Activated naive CD4-positive, alpha-beta T cell treated with anti-CD3 and anti-CD28 coated beads, Interleukin-2, amount 50 U/mL, for 72 hours (primary cell): ENCODE measurements at places on chromosomes 1 and 21.
A peak's percentile ranks its signal among the peaks of the same experiment; 100 is the strongest.

GRCh38 chr1:225587310-225587709, 65.6 kb downstream of the ENAH start:
- no peak for DNase-seq

GRCh38 chr1:53737648-53738204, 1.2 kb downstream of the GLIS1 start:
- peak; percentile 8 for DNase-seq

GRCh38 chr1:66240491-66241484, 293.2 kb upstream of the SGIP1 start:
- no peak for DNase-seq

GRCh38 chr21:44940116-44940631, 345 bp downstream of the SLX9 start:
- DNase-seq: no peak

GRCh38 chr1:46422261-46422871, 28.2 kb downstream of the FAAH start:
- no peak for DNase-seq
